ENCODE measurements at places on chromosomes 11 and 22.

GRCh38 chr22:46098525-46099475 is 51.5 kb upstream of the PPARA start:
- DNase-seq: no peak

DNA sequence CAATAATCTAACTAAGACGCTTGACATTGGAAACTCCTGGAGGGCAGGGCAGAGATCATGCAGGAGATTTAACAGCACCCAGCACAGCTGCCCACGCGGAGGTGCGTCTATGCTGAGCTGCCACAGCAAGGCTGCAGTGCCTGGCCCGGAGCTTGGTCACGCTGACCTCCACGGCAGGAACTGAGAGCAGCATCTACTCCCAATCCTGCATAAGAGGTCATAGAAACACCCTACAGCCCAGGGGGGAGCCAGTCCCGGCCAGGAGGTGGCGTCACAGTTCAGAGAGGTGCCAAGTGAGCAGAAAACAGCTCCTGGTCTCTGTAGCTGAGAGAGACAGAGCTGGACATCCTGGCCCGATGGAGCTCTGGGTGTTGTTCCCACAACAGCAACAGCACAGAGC is 121.1 kb upstream of the TMEM45B start:
- DNase-seq: no peak

DNA sequence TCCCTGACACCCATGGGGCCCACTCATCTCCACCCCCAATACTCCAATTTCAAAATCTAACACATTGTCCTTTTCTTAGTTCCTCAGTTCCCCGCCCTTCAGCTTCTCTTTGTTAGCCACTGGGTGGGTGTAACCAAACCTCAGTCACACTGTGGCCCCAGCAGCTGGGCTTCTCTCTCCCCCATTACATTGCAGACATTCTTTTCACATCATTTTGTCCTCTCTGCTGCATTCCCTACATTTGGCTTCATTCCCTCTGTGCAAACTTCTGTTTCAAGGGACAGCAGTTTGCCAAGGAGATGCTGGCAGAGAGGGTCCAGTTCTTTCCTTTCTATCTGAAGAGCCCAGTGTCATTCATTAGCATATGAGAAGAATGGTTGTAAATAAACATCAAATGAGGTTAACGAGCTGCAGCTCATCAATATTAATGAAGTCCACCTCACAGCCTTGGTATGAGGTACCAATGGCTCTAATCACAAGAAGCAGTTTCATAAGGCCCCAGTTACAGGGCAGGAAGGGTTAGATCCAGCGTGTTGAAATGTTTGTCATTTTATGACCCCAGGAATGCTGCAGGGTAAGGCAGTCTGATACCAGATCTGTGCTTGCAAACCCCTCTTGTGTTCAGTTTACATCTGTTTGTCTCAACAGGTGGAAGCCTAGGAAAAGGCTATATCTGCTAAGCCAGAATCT is 72.3 kb downstream of the ARFGAP2 start:
- no peak for DNase-seq

- no peak for DNase-seq
Measured at GRCh38 chr11:74022546-74022945, 13.7 kb upstream of the UCP3 start.

- DNase-seq: no peak
Measured at GRCh38 chr22:27205492-27206373, 548.3 kb downstream of the MIAT start.

DNA sequence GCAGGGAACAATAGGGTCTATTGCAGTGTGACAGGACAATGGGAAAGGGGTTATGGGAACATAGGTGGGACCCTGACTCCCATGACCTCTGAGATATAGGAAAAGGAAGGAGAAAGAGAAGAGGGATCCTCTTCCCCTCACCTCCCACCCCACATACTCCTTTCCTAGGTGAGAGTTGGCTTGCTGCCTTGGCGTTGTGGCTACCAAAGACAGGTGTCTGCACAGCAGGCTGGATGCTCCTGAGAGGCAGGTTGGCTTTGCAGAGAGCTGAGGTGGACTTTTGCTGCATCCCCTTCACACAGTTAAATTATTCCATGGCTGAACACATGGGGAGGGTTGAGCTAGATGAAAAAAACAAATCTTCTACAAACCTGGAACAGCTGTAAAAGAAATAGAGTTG is 80.7 kb downstream of the SYT9 start:
- no peak for DNase-seq

GRCh38 chr11:125429174-125429707 is 66.8 kb downstream of the FEZ1 start:
- DNase-seq: no peak

- DNase-seq: no peak
Measured at GRCh38 chr11:88012456-88012855, 162.8 kb downstream of the RAB38 start.

- no peak for DNase-seq
Measured at GRCh38 chr22:41541484-41541883, 2.8 kb downstream of the POLR3H start.

GRCh38 chr11:105381941-105382340 is 227.9 kb upstream of the GRIA4 start:
- no peak for DNase-seq

DNA sequence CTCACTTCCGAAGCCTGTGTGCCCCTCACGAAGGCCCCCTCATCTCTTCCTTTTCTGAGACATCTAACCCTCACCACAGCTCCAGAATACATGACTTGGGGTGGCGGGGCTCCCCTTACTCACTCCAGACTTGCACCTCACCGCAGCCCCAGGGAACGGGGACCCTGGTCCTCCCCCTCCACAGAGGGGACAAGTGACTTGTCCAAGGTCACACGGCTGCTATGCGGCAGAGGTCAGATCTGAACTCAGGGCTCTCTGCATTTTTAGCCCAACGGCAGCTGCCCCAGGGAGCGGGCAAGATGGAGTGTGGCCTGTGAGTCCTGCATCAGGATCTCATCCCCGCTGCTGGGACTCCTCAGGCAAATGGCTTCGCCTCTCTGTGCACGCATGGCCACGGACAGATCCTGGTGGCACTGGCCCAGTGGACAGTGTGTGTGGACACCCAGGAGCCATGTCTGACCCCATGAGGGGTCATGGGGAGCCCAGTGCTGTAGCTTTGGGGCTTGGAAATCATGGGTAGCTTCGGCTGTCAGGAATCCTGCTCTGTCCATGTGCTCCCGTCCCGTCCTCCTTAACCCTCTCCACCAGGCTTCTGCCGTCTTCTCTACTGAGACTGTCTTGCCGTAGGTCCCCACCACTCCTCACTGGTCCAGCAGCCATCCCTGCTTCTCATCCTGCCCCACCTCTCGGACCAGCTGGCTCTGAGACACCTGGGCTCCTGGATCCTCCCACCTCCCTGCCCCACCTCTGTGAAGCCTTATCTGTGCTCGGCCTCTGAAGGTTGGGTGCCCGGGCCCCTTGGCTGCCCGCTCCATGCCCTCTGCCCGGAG is 48.0 kb upstream of the CARS1 start:
- no peak for DNase-seq

GRCh38 chr11:976431-977160 is 50.9 kb downstream of the AP2A2 start:
- DNase-seq: no peak

- DNase-seq: no peak
Measured at GRCh38 chr11:126304457-126305075, 706 bp downstream of the DCPS start.

DNA sequence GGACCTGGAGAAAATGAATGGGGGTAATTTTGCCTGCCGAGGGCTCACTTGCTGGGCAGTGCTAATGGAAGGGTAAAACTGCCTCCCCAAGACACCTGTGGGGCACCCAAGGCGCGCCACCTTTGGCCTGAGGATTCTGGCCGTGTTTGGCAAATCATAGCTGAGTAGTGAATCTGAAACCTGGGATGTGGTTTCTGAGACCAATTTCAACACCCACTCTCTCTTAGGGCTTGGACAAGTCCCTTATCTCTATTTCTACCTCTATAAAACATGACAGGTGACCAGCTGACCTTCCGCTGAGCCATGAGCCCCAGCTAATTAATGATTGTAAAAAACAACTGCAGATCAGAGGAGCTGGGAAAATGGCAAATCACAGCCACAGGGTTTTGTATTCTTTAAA is 1.5 kb upstream of the PACSIN3 start:
- DNase-seq: no peak

DNA sequence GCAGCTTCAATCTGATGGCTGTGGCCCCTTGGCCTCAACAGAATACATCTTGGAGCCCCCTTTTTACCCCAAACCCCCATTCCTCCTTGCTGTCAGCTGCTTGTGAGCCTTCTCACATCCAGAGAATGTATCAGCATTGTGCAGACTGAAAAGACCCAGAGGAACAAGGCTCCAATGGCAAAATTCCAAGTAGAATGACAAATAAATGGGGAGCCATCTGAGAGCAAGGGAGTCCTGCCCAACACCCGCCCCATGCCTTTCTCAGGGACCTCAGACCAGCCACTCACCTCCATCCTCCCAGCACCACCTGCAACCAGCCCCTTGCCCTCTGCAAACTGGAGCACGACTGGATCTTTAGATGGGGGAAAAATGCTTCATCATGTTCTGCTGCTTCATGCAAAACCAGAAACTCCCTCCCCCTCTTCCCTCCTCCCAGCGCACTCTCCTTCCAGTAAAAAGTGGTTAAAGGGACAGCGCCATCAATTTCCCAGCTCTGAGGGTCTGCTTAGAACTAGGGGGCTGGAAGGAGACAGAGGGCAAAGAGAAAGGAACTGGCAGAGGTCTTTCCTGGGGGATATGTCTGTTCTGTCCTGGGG is 2.2 kb upstream of the NEFH start:
- DNase-seq: no peak

DNA sequence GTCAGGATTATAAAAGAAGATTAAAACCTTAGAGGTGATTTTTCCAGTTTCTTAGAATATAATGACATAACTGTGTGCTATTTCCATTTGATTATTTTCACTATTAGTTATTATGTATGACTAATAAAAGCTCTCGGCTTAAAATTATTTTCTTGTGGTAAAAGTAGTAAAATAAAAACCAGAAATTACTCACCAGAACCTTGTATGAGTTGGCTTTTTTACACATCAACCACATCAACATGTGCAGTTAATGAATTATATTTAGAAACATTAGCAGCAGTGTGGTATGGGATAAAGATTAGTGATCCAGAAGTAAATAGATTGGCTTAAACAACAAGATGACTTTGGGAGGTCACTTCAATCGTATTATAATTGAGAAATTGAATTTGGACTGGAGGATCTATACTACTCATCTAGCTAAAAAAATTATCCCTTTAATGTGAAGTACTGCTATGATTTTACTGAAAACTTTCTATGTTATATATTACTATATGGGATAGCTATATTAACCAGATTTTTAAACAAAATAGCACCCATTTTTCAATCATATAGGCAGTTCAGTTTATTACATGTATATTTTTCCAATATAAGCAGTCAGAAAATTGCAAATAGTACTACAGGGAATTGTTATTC is 2.8 kb upstream of the BCO2 start:
- no peak for DNase-seq

GRCh38 chr11:74417379-74417804 is 19.2 kb upstream of the PGM2L1 start:
- no peak for DNase-seq

GRCh38 chr11:71334191-71334590 is 81.8 kb upstream of the SHANK2 start:
- DNase-seq: no peak

- no peak for DNase-seq
Measured at GRCh38 chr11:68122936-68123539, 1.9 kb upstream of the CHKA start.

GRCh38 chr11:121618516-121618915 is 165.7 kb upstream of the SORL1-AS1 start:
- DNase-seq: no peak

GRCh38 chr22:20970939-20971657 is 4.0 kb downstream of the AIFM3 start:
- DNase-seq: no peak

DNA sequence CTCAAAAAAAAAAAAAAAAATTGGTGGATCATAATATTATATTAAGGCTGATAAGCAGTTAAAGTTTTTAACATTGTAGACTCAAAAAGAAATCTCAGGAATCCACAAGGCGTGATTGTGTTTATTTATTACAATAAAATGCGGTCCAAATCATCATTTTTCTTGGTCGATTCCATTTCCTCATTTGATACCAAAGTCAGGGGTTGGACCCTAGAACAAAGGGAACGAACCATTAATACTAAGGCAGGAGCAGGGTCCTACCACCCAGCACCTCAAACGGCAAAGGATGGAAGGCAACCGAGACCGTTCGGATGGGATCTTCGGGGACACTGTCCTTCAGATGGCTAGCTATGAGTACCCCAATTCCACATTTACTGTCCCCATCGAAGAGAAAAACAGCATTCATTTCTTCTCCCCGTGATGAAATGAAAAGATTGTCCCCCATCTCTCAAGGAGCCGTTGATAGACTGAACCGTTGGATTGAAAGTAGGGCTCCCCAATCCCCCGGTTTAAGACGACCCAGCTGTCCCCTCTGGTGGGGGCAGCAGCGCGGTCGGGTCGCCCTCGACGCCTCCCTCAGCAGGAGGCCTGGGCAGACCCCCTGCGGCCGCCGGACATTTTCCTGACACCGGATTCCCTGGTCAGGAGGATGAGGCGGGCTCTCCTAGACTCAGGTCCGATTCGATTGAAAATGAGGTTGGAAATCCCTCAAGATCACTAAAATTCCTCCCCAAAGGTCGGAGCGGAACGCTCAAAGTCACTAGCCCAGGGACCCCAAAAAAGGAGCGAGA is 607 bp downstream of the DMC1 start:
- no peak for DNase-seq

DNA sequence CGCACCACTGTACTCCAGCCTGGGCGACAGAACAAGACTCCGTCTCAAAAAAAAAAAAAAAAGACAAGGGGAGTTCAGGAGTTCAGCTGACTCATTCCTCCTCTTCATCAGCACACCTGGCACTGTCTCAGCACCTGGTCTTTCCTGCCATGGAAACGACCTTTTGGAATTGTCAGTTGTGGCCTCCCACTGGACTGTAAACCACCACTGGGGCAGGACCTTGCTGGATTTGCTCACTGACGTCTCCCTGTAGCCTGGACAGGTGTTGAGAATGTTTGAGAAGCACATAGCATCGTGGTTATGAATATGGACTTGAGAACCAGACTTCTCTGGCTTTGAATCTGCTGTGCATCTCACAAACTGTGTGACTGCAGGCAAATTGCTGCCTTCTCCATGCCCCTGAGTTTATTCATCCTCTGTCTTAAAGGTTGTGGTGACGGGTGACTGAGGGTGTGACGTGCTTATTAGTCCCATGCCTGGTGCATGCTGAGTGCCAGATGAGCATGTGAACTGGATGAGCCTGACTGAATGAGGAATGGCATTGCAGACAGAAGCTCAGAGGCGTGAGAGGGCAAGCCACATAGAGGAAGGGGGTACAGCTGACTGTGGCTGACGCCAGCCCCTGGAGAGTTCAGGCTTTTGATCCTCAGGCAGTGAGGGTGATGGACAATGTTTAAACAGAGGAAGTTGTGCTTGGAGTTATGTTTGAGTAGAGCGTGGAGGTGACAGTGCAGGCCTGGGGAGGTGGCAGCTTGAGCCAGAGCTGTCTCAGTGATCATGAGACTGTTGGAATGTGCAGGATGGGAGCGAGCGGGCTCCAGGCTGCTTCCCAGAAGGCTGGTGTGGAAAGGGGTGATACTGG is 12.7 kb downstream of the TOM1 start:
- no peak for DNase-seq

DNA sequence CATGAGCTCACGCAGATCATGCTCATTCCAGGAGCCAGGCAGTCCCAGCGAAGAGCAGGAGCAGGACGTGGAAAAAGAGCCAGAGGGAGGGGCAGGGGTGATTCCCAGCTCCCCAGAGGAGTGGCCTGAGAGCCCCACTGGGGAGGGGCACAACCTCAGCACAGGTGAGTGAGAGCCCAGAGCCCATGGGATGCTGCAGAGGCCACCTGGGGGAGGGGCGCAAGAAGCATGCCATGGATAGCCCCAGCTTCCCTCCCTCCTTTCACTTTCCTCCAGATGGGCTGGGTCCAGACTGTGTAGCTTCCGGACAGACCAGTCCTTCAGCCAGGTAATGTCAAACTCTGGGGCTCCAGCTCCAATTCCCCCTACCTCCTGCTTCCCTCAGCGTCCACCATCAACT is 6.2 kb downstream of the SMTNL1 start:
- no peak for DNase-seq
